Endothelial cell of umbilical vein (primary cell): ENCODE measurements at places on chromosomes 1 and 21. TPM values are rescaled to one million over a fixed set of nuclear protein-coding genes. Genes with fewer than 3 reads are reported as not detected.
A peak's percentile ranks its signal among the peaks of the same experiment; 100 is the strongest.

Gene CNKSR1
- 0.19 and 0.22 TPM in 2 replicates for polyA plus RNA-seq

GRCh38 chr1:151539321-151540020 is 638 bp upstream of the TUFT1 start:
- peak; percentile 62 for DNase-seq

DNA sequence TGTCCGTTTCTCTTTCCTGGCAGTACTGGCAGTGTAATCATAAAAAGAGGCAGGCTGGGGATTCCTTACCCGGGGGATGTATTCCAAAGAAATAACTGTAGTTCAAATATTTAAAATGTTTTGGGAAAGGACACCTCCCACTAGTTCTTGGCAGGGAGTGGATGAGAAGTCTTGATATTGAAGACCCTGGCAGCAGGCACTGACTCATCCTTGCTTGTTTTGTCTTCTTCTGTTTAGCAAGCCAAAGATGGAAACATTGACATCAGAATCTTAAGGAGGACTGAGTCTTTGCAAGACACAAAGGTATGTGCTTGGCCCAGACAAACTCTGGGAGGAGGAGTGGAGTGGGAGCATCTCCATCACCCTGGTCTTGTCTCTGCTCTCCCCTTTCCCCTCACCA is 639 bp downstream of the IL20 start:
- DNase-seq = no peak

DNA sequence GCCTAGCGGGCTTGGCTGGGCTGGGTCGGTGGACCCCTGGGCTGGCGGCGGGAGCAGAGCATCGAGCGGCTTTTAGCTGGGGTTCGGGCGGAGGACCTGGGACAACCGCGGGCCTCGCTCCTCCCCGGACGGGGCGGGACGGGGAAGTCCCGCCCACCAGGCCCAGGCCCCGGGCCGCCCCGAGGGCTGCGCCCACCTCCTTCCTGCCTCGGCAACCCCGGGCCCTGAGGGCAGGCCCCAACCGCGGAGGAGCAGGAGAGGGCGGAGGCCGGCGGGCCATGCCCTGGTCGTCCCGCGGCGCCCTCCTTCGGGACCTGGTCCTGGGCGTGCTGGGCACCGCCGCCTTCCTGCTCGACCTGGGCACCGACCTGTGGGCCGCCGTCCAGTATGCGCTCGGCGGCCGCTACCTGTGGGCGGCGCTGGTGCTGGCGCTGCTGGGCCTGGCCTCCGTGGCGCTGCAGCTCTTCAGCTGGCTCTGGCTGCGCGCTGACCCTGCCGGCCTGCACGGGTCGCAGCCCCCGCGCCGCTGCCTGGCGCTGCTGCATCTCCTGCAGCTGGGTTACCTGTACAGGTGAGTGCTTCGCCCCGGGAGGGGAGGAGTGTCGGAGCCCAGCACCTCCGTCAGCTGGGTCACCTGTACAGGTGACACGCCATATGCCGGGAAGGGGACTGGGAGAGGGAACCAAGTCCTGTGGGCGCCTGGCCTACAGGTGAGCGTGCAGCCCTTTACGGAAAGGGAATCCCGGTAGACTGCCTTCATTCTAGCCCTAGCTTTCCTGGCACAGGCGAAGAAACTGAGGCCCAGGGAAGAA is at the start of gene XKR8:
Gene XKR8, plus strand, starts transcription at position 182 of the 812 bp plus-strand sequence. Its CDS starts 97 bp downstream, at position 279.
- peak; percentile 74 for DNase-seq

Gene CELA2A
- not detected in 2 replicates for polyA plus RNA-seq

Gene PLD5
- polyA plus RNA-seq = not detected in 2 replicates

- no peak for DNase-seq
These were observed 5.5 kb downstream of the AP4B1 start for GRCh38 chr1:113899111-113899510.

DNA sequence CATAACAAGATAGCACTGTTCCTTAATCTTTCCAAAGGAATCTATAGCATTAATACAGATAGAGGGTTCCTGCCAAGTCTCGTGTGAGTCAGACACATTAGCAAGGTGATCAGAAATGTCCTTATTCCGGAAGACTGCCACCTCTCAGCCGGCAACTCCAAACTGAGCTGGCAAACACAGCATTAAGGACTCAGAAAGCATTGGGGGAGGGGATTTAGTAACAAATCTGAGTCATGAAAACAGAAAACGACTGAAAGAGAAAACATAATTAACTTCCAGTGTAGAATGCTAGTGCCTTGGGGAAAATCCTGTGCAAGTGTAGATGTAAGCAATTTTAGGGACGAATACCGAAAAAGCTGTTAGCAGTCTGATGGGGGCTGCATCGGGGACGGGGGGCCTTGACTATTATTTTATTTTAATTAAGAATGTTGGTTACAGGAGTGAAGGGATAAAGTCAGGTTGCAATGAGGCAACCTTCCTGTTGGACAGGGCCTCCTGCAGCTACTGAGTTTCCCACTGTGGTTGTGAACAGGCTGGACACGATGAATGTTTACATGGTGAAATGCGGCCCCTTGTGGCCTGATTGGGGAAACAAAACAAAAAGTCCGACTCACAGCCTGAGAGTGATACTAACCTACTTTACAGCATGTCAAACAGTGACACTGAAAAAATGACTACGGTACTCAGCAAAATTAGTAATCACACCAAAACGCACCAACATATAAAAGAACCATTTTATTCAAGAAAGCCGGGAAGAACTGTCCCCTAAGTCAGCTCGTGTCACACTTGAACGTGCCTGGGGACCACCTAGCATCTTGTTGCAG is 20.7 kb downstream of the MIS18A start:
- DNase-seq = peak; percentile 80

DNA sequence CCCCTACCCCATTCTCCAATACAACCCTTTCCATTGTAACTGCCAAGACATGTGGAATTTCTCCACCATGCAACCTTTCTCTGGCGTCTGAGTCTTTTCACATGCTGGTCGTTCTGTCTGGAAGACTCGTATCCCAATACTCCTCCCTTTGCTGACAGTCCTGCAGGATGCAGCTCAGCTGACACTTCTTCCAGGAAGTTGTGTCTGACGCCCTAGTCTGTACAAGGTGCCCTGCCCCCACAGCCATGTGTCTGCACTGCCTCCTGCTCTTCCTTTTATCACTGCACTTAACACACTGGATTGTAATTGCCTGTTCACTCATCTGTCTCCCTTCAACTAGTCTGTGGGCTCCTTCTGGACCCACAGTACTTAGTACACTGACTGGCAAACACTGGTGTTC is 188.0 kb downstream of the LMX1A start:
- no peak for DNase-seq

Gene KIF2C
- polyA plus RNA-seq = 20.7 and 27.1 TPM in 2 replicates
